ENCODE measurements at places on chromosomes 11 and 22.
A peak's percentile ranks its signal among the peaks of the same experiment; 100 is the strongest.

DNA sequence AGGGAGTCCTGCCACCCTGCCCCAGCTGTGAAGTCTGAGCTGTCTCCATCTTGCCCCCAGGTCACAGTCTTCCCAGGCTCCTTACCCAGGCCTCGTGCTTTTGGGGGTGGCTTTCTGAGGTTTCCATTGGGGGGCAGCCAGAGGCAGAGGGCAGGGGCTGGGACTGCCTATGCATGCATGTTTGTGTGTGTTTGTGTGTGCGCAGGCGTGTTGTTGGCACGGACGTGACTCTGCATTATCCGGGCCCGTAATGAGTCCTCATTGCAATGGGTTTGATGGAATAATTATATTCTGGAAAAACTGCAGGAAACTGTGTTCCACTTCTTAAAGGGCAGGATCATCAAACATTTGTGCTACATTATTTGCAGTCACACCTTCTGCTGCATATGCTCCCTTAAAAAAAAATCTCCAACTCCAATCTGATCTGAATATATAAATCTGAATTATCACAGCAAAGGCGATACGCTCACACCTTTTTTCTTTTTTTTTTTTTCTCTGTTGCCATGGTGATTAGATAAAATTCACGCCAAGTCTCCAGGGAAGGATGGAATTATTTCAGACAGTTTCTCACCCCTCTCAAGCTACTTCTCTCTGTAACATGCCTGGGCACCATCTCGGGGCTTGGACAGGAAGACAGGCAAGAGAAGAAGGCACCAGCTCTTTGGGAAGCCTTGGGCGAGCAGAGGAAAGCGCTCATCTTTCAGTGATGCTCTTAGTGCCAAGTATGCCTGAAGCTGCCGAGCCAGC, 45.9 kb downstream of the DSCAML1 start:
- no peak for DNase-seq

DNA sequence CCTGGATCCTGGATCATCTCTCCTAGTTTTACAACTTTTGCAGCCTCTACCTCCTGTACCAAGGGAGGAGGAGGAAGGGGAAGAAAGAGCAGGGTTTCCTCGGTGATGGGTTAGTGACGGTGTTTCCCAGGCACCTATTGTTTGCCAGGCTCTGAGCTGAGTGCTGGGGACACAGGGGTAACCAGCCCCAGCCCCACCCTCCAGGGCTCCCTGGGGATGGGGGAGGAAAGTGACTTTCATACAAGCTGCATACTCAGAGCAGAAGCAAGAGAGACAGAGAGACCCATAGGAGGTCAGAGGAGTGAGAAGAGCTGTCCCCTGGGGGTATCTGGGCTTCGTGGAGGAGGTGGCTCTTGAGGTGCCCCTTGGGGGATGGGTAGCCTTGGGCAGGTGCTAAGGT, 89.4 kb upstream of the THY1 start:
- no peak for DNase-seq

- no peak for DNase-seq
Observed at GRCh38 chr11:22371160-22371559, 33.0 kb downstream of the SLC17A6 start.

DNA sequence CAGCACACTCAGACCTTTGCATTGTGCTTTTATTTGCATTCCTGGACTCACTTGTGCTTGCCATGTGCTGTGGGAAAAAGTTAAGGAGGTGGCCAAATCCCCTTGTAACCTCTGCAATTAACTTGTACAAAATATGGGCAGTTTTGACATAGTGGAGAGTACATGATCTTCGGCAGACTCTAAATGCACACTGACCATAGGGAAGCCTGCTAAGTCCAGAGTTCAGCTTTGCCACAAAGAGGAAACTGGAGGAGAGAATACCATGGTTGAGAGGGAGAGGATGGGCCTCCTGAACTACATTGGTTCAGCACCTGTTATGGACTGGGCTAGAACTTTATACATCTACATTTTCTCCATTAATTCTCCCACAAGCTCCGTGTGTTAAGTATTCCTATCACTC, 37.6 kb upstream of the CEP295 start:
- DNase-seq: no peak

GRCh38 chr22:29225422-29226090, 19.9 kb downstream of the EMID1 start:
- no peak for DNase-seq

GRCh38 chr11:65934014-65934413, 11.3 kb upstream of the TSGA10IP start:
- no peak for DNase-seq

DNA sequence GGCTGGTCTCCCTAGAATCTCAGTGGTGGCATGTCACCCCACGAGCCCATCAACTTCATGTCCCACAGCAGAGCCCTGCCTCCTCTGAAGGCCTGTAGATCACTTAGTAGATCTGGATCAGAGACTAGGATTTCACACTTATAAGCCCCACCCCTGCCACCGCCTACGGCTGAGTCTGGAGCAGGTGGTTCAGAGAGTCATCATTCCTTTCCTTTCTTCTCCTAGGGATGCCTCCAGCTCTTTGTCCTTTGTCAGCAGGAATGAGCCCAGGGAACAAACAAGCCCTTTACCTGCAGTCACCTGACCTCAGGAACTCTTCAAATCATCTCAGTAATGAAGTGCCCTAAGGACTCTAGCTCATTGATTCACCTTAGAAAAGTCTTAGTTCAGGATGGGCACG, 37.8 kb downstream of the SCGB1A1 start:
- DNase-seq: no peak

DNA sequence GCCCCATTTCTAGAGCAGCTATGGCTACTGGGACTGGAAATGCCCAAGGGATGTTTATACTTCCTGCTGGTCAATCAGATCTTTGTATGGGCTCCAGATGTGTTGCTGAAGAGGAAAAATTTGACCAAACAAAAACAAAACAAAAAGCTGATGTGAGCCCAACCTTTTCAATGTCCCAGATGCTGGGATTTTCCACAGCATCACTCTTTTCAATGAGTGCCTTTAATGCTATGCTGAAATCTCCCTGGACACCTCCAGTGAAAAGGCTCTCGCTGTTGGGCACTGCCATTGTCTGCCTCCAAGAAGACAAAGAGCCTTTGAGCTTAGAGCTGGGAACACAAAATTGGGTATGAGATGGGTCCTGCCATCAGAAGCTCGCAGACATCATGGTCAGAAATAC, 671.9 kb downstream of the NTM start:
- no peak for DNase-seq

GRCh38 chr11:112453601-112454577, 193.2 kb upstream of the PLET1 start:
- DNase-seq: no peak

DNA sequence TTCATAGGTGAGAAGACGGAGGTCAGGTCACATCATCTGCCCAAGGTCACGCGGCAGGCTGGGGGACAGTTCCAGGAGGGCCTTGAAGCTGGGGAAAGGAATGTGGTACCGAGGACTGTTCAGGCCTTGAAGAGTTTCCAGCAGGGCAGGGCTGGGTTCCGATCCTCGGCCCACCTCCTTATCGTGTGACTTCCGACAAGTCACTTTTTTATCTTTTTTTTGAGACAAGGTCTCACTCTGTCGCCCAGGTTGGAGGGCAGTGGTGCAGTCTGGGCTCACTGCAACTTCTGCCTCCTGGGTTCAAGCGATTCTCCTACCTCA, 623 bp downstream of the NDUFS8 start:
- no peak for DNase-seq

DNA sequence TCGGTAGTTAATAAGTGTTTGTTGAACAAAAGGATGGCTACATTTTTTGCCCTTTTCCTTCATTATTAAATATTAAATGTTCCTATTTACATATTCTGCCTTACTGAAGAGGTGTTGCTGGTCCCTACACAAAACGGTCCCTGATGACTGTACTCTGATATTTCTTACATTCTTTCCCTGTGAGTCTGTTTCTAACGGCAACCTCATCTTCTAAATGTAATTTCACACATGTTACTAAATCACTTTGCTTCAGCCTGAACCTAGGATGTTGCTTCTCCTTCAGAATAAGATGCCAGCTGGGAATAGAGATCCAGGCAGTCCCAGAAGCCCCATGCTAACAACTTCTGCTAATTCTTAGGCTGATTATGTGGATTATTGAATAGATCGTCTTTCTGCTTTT, 50.3 kb downstream of the SPON1 start:
- DNase-seq: no peak

- no peak for DNase-seq
Observed at GRCh38 chr22:50138041-50138440, 32.5 kb upstream of the PANX2 start.

GRCh38 chr11:35907648-35908431, 36.0 kb upstream of the LDLRAD3 start:
- DNase-seq: no peak

DNA sequence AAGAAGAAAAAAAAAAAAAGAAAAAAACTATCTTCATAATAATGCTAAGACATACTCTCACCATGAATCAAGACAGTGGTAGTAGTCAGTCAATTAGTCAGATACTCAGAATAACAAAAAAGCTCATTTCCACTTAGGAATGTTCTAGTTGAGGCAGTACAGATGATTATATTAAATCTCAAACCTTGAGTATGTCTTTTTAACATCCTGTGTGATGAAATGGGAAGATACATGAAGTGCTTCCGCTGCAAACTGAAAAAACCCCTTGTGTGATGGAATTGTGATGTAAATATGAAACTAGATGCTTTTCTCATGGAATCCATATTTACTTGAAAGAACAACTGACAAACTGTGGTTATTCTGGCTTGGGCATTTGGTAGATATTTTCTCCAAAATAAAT, 13.7 kb downstream of the AMOTL1 start:
- DNase-seq: no peak

GRCh38 chr22:26481694-26482093, 1.9 kb downstream of the HPS4 start:
- no peak for DNase-seq

GRCh38 chr22:40679249-40679963, at the start of gene MCHR1:
MCHR1 (plus strand) TSS chr22:40679484; CDS start chr22:40679653, 169 bp downstream.
- no peak for DNase-seq

GRCh38 chr11:119192111-119192510, 6.8 kb downstream of the NHERF4 start:
- DNase-seq: no peak

DNA sequence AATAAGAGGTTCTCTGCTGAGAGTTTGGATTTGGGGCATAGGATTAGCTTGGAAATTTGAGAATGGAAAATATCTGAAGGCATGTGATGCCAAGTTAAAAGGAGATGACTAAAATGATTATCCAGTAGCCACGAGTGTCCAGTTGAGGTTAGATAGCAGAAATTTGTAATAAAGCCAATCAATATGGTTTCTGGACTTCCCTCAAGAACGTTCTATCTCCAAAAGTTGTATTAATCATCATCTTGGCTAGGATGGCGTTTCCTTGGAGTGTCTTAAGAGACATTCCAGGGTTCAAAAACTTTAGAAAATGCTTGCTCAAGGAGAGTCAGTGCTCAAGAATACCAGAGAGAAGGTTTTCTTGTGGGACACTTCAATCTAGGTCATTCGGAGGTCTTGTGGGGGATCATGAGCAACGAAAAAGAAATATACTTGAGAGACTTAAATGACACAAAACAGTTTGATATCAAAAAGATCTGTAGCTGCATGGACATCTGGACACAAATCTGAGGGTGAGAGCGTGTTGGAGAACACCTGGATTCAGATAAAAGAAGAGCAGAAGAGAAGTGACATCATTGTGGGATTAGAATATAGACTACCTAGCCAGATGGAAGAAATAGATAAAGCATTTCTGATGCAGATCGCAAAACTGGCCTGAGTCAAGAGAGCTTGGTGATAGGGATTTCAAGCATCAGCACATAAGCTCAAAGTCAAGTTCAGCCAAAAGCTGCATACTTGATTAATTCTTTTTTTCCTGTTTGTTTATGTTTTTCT, 97.7 kb downstream of the ARFGAP2 start:
- DNase-seq: no peak

DNA sequence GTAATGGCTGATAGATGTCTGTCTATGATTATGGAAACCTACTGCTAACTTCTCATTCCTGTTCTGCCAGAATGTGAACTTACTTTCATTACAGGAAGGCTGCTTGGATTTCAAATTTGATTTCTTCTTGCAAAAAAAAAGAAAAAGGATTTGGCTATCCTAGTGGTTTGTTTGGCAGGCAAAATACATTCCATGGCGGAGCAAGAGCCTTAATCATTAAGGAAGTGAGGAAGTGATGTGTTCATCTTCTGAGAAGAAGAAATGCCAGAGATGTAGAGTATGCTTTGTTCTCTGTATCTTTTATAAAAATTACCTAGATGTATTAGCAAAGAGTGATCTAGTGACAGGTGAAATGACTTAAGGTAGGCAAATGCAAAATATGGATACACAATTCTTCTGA, 356.3 kb downstream of the SOX6 start:
- DNase-seq: no peak

GRCh38 chr11:12007769-12008737, at the start of gene DKK3:
DKK3 (minus strand) TSS chr11:12008626; CDS start chr11:12008582, 44 bp downstream.
- DNase-seq: no peak

DNA sequence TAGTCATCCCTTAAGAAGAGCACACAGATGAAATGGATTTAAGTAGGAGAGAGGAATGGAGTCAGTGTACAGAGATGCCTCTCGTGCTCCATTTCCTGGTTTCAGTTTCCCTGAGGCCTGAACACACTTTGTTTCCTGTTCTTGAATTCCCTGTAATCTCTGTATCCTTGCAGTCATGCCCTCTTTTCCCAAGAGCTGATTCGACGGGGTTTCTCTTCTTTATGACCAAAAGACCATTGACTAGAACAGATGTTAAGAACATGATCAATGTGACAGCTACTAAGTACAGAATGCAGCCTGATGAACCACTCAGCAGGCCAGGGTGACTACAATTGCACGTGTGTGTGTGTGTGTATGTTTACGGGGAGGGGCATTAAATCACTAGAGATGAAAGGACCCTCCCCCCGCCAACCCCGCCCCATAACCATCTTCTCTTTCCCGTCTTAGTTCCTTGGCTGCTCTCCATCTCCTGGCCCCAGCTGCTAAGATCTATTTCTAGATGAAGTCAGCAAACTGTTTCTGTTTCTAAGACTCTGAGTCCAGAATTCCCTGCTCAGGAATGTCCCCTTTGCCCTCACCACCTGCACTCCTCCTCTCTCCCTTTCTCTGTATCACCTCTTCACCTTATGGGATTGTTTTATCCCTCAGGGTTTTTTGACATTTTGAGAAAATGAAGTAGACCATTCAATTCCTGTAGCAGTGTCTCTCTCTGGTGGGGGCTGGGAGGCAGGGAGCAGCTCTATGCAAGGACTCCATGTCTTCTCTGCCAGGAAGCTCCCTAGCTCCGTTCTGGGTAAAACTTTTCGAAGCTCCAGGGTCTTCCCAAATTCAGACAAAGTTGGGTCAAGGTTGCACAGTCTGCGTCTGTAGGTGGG, 26.0 kb downstream of the SLC22A6 start:
- DNase-seq: no peak

- peak; percentile 79 for DNase-seq
Observed at GRCh38 chr11:73982595-73982989, at the start of gene UCP2. UCP2 (minus strand) TSS chr11:73982843; CDS start chr11:73978378, 4,465 bp downstream.

- DNase-seq: no peak
Observed at GRCh38 chr11:116859175-116859574, 21.8 kb upstream of the APOA1 start.

- no peak for DNase-seq
Observed at GRCh38 chr11:95337175-95337957, 106.4 kb upstream of the SESN3 start.

GRCh38 chr11:12822392-12823022, 148.3 kb downstream of the TEAD1 start:
- DNase-seq: no peak
